NCI-H345 (cell line): ENCODE measurements at places on chromosomes 7 and 10.

GRCh38 chr7:33861947-33862346, 43.4 kb upstream of the BMPER start:
- DNase-seq = no peak

GRCh38 chr7:1245524-1246050, 12.9 kb downstream of the UNCX start:
- no peak for DNase-seq

- no peak for DNase-seq
Measured at GRCh38 chr7:38274486-38274885, 1.1 kb upstream of the TARP start.

GRCh38 chr7:22851145-22851544, 28.5 kb upstream of the TOMM7 start:
- DNase-seq = no peak

GRCh38 chr10:125283191-125283835, 123.0 kb upstream of the CTBP2 start:
- no peak for DNase-seq

DNA sequence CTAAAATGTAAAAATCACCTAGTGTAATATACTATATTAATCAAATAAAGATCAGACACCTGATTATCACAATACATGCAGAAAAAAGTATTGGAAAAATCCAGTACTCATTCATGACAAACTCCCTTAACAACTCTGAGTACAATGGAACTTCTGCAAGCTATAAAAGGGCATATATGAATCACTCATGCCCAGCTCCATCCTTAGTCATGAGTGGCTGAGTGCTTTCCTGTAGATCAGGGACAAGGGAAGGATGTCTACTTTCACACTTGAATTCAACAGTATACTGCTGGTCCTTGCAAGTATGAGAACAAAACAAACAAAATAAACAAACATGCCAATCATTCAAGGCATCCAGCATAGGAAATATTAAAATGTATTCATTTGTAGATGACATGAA, 116.5 kb downstream of the ADARB2 start:
- no peak for DNase-seq

DNA sequence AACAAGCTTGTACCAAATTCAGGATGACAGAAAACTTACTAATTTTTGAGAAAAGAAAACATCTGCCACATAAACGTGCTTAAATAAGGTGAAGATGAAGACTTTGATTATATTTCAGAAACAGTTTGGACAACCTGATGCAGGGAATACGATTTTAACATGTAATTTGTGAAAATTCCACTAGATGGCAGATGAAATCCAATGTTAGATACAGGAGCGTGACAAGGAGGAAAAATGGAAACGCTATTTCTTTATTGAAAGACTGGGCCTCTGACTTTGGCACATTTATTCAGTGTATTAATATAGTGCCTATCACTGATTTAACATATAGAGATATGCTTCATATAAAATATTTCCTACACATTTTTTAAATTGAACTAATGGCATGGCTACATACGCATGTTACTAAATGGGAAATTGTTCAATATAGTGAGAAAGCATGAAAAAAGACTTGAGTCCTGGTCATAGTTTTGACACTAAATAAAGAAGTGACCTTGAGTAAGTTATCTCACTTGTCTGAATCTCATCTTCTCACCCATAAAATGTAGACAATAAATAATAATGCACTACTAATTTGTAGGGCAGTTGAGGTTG, 60.7 kb downstream of the CD36 start:
- DNase-seq = peak; percentile 66

DNA sequence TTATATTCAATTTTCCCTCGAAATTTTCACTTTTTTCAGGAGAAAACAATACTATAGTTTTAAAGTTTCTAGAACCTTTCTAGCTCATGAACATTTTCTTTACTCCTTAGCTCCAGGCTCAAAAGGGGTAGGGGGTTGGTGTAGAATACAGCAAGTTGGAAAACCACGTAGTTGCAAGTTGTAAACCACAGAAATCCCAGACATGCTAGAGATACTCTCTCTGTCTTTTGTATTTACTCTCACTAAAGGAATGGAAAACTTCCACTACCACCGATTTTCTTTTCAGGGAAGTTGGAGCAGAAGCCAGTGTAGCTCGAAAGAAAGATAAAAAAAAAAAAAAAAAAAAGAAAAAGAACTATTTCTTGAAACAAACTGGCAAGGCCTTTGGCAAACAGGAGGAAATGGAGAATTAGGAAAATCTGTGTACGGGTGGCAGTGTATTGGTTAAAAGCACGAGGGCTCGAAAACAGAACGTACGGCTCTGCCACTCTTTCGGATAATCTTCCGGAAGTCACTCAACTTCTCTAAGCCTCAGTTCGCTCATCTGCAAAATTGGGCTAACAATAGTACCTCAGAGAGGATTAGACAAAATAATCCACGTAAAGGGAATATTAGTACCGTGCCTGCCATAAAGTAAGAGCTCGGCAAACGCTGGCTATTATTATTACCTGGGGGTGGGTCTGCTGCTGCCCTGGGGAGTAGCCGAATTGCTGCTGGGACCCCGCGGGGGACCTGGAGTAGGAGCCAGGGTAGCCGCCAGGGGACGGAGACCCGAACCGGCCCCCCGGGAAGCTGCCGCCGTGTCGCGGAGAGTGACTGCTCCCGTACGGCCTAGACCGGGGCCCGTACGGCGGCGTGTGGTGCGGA, 628 bp downstream of the MPLKIP start:
- DNase-seq = no peak

GRCh38 chr7:4386190-4386589, 295.9 kb upstream of the FOXK1 start:
- no peak for DNase-seq
